ENCODE measurements at places on chromosomes 6 and 20. TPM values are rescaled to one million over a fixed set of nuclear protein-coding genes. Genes with fewer than 3 reads are reported as not detected.

MAFB gene
- polyA plus RNA-seq: 13.4 TPM

RIMS4 gene
- 9.0 TPM for polyA plus RNA-seq

RSPO3 gene
- 12.7 TPM for polyA plus RNA-seq

MBOAT1 gene
- 4.6 TPM for polyA plus RNA-seq

HEY2 gene
- 10.9 TPM for polyA plus RNA-seq

TPBG gene
- 11.2 TPM for polyA plus RNA-seq

SCRT2 gene
- not detected for polyA plus RNA-seq

PPP1R14C gene
- polyA plus RNA-seq: 37.9 TPM

CST2 gene
- polyA plus RNA-seq: not detected

ZNF133 gene
- polyA plus RNA-seq: 15.8 TPM

SSTR4 gene
- polyA plus RNA-seq: not detected

CDH4 gene
- polyA plus RNA-seq: 1.0 TPM

DNA sequence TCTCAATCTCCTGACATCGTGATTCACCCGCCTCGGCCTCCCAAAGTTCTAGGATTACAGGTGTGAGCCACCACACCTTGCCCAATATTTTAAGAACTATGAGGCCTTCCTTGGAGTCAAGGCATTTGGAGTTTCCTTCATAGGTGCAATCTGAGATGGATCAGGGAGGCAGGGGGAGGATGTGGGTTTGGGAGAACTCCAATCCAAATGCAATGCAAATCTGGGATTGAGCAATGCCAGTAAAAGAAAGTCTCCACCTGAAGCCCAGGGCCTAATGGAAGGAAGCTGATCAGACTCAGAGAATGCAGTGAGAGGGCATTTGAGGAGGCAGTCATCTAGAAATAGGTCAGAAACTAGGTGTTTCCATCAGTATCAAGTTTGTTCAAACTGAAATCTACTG lies 21.2 kb downstream of the RSPH3 start:
- DNase-seq: no peak

DNA sequence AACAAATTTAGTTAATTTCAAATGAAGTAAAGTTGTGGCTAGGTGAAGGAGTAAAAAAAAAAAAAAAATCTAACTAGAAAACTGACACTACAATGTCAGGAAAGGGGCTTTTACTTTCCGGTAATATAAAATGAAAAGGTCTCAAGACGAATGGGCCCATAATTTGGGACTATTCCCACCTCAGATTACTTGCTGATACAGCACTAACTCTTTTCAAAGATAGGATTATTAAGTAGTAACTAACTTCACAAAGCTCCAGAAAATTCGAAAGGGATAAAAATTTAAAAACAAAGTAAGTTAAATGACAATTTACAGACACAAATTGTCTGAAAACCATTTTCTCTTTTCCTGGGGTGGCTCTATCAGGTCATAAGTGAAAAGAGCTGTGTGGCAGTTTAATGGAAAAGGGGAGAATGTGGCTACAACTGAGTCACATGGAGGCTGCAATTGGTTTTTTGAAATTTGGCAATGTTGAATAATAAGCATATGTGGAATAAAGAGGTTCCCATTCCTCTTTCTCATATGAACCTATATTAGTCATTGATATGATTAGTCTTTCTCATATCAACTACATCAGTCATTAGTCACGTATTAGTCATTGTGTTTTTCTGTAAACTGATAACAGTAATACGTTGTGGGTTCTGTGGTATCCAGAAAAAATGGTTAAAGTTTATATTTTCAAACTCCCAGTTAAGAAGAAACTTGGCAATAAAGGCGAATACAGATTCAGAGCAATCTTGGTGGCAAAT lies 78.0 kb downstream of the RWDD2A start:
- no peak for DNase-seq

DNA sequence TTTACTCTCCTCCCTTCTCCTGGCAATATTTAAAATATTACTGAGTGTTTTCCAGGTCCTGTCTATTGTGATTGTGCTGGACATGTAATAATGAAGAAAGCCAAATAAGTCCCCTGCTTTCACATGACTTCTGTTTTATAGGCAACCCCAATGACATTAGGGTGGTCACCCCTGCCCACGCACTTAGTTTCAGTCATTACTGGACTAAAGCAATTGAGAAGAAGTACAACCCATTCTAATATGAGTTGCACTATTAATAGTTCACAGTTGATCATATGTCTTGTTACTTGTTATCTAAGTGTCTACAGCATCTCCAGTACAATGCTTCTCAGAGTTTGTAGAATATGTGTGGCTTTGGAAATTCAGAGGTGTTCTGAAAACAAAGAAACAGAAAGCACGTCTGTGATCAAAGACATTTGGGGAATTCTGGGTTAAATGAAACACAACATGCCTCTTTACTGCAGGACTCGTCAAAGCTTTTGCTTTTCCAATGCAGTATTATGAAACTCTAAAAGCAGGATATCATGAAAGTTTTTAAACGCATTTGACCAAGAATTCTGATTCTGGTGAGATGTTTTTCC lies 789.5 kb downstream of the DHX35 start:
- no peak for DNase-seq

GRCh38 chr6:89028774-89029173 lies 51.8 kb upstream of the PNRC1 start:
- no peak for DNase-seq

GRCh38 chr6:37123957-37124729 lies 45.8 kb upstream of the PIM1 start:
- DNase-seq: no peak

- peak; percentile 12 for DNase-seq
Measured at GRCh38 chr6:9564021-9564420, 850.9 kb downstream of the TFAP2A start.

DNA sequence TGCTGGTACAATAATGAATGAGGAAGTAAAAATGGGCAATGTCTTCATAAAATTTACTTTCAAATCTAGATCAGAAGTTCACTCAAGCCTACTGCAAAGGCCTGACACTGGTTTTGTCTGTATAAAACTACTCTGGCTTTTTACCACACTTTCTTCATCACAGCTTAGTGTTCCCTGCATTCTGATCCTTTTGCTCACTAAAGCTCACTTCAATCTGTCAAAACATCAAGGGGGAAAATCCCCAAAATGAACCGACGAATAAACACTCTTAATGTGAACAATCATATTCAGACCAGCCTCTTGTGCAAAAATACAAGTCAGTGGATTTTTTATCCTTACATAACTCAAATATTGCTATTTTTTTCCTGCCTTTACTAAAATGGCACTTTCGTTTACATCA lies 98.5 kb downstream of the PRDM1 start:
- DNase-seq: no peak

GRCh38 chr6:109167562-109167961 lies 72.3 kb downstream of the CEP57L1 start:
- DNase-seq: no peak

DNA sequence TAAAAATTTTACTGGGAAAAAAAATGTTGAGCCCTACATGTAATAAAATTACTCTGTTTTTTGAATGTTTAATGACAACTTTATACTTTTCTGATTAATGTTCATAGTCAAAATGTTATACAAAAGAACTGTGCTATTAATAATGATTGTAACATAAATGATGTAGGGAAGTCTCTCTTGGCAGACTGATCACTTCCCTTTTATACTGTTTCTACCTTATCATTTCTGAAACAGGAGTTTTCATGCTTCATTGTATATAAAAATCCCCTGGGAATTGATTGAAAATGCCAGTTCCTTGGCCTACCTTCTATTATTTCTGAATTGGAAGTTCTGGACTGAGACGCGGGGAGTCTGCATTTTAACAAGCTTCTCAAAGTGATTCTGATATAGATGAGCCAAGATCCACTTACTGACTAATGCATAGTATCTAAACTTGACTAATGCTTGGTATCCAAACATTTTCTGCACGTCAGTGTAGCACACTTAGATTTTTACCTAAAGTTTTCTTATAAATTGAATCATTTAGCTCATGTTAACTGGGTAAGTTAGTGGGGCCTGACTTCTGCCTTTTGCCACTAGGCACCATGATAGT lies 7.2 kb upstream of the HDAC2 start:
- DNase-seq: no peak

GRCh38 chr20:49886571-49887213 lies 28.6 kb downstream of the SPATA2 start:
- DNase-seq: no peak

DNA sequence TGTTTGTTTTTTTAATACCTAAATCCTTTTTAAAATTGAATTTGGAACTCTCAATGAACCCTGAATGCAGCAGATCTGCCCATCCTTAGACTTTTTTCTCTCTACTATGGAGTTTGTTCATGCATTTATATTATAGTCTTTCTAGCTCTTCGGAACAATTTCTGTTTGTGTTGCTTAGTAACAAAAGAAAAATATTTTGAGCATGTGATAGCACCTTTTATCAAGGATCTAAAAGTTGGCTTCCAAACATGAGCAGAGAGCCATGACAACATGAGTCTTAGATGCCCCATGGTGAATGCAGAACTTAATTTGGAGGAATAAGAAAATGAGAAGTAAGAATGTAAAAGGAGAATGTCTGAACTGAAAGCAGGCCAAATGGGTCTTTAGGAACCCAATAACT lies 133.7 kb downstream of the EDN1 start:
- DNase-seq: no peak

- DNase-seq: no peak
Measured at GRCh38 chr6:33578164-33578563, 1.9 kb downstream of the BAK1 start.

DNA sequence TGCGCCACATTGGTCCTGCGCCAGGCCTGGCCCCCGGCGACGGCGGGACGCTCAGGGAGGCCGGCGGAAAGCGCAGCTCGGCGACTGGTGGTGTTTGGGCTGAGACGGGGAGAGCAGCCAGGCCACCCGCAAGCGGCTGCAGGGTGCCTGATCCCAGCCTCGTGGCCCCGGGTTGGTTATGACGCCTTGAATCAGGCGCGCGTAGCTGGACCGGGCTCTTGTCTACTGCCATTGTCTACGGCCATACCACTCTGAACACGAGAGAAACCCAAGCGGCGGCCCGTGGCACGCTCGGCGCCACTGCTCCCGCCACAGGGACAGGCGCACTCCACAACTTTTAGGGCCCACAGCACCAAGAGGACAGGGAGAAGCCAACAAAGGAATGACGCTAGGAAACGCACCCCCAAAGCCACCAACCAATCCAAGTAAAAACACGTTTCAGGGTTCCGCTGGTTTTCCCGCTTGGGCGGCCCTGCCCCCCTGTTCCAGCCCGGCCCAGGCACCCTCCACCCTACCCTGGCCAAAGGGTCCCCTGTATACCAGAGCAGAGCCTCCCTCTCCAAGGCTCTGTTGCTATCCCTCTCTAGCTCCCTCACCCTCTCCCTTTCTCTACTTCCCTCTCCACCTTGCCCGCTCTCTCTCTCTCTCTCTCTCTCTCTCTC lies 1849.3 kb upstream of the DEFB115 start:
- no peak for DNase-seq

DNA sequence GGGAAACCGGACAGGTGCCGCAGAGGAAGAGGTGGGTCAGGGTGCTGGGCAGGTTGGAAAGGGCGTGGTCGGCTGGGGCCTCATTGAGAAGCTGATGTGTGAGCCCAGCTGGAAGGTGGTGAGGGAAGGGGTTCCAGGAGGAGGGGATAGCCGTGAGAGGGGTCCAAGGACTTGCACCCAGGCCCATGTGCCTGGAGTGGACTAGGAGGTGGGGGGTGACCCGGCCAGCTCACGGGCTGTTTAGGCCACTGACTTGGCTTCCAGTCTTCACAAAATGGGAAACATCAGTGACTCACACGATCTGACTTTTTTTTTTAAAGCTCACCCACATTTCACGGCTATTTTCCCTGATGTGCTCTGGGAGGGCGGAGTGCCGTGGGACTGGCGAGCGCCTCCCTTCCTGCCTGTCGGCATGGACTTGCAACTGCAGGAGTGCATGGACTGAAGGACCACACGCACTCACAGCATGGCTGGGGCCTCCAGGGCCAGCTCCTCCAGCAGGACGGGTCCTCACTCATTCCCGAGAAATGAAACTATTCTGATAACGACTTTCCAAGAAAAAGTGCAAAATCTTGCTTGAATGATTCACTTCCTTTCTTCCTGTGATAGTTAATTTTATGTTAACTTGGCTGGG lies 13.5 kb upstream of the PDE10A start:
- no peak for DNase-seq

DNA sequence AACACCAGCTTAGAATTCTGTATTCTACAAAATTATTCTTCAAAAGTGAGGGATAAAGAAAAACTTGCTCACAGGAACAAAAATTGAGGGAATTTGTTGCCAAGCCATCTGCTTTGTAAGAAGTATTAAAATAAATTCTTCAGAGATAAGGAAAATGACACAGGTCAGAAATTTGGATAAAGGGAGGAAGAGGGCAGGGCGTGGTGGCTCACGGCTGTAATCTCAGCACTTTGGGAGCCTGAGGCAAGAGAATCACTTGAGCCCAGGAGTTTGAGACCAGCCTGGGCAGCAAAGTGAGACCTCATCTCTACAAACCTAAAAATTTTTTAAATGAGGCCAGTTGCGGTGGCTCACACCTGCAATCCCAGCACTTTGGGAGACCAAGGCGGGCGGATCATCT lies 11.8 kb downstream of the SMIM28 start:
- no peak for DNase-seq

DNA sequence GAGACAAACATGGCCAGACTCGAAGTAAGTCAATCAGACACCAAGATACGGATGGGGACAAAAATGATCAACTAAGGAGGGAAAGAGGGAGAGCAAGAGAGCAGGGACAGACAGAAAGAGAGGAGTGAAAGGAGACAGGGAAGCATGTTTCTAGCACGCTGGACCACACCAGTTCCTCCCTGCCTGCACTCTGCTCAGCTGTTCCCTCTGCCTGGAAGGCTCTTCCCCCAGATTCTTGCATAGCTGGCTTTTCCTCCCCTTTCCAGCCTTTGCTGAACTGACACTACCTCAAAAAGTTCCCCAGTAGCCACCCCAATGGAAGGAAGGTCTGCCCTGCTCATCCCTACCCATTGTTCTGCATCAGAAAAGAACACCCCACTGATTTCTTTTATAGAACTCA lies 185.9 kb downstream of the MAFB start:
- no peak for DNase-seq

GRCh38 chr20:64131406-64131805 lies 24.0 kb upstream of the NPBWR2 start:
- DNase-seq: no peak

GRCh38 chr6:82030761-82031503 lies 216.6 kb downstream of the IBTK start:
- DNase-seq: no peak

DNA sequence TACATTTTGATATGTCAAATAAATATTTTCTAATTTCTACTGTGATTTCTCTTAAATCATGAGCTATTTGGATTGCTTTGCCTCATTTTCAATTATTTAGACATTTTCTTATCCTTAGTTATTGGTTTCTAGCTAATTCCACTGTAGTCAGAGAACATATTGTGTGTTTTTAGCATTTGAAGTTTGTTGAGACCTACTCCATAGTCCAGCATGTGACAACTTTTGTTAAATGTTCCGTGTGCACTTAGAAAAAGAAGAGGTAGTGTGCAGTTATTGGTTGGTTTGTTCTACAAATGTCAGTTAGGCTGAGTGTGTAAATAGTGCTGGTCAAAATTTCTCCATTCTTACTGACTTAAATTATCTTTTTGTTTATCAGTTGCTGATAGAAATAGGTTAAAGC lies 138.8 kb downstream of the BCAS1 start:
- no peak for DNase-seq
